ENCODE measurements at places on chromosomes 5 and 9.

DNA sequence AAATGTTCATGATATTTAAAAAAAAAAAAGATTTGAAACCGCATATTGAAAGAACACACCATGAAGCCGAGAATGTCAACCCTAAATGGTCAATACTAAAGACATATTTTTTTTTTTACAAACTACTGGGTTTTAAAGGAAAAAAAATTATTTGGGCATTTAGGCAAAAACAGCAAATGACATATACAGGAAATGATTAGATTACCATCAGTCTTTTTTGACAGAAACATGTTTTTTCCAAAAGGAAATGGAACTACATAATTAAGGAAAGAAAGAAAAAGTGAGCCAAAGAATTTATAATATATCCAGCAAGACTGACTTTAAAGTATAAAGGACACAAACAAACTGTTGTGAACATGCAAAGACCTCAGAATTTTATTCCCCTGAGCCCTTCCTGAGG lies 56.7 kb downstream of the RALGPS1 start:
- no peak for DNase-seq

DNA sequence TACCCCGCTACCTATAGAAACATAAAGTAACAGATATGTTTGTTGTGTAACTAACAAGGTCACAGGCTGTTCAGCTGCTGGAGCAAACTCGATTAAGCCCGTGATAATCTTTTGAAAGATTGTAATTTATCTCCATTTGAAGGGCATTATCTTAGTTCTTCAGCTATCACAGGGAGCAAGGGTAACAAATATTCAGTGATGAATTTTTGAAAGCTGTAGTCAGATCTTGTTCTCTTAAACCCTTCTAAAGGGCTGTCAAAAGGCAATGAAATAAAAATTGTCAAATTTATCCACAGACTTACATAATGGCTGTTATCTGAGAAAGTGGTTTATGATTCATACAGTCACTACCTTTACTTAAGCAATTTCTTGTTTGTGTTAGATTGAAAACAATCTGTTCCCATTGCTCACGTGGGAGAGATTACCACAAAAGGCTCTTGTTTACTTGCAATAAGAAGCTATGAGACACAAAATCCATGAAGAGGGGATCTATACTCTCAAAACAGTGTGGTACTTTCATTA lies 78.3 kb upstream of the ZNF608 start:
- no peak for DNase-seq

GRCh38 chr5:175305251-175305650 lies 138.7 kb downstream of the DRD1 start:
- DNase-seq, result no peak

DNA sequence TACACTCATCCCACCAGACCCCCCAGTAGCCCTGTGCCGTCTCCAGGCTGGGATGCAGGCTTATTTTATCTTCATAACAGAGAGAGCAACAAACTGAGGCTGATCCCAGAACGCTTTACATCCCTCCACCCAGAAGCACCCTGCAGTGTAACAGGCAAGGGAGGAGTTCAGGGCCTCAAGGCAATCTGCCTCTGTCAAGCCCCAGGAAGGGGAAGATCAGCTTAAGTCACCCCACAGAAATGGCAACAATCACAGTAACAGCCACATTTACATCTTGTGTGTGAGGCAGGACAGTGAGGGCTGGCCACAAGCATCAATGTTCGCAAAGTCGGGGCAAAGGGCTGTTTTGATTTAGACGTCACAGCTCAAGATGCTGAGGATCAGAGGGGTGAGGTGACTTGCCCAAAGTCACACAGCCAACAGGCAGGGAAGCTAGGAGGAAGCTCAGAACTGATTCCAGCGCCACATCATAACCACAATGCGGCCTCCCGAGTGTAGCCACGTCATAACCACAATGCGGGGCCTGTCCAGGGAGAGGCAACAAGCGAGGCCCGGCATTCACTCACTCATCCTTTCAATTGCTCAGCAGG lies 14.4 kb downstream of the STK10 start:
- DNase-seq, result peak; percentile 74

GRCh38 chr5:44868541-44868940 lies 59.8 kb downstream of the MRPS30 start:
- DNase-seq, result no peak

DNA sequence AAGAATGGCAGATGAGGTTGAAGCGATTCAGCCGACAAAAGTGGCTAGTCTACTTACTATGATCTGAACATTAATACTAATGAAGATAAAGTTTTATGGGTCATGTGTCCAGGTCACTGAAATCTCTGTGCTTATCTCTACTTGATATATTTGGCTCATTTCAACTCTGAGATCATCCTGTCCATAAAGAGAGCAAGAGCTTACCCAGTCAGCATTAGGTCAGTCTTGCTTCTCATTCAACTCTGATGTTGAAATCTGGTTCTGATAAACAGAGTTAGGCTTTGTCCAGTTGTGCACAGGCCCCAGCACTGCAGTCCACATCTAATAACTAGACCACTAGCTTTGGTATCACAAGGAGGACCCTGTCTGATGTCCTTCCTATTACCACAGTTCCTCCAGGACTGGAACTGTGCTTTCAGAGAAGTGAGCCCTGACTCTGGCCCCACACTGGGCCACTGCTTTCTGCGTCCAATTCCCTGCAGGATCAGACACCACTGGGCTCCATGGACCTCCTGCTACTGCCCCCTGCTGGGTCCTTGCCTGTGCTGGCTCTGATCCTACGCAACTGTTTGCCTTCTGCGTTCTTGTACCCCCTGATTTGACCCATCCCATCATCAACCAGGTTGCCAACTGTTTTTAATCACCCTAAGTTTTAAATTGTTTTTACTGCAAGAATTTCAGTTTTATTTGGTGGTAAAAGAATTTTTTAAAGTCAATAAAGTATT lies 23.7 kb upstream of the FAM120A start:
- no peak for DNase-seq

GRCh38 chr9:94111446-94111845 lies 27.2 kb downstream of the PTPDC1 start:
- no peak for DNase-seq

DNA sequence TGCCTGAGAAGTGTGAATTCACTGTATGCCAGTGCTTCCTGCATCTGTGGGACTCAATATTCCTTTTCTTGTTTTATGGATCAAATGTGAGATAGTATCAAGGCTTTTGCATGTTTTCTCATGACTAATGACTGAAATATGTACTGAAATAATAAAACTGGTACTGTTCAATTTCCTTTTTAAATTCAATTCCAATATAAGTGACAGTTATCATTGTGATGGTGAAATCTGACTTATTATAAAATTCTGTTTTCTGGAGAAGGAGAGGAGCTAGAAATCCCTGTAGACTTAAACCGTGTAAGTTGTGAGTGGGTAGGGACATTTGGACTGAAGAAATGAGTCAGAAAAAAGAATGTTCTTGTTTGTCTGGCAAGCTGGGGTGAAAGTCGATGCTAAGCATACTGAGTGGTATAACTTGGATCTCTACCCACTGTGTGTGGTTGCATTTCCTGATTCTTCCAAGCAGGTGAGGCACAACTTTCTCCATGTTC lies 245.2 kb downstream of the EFNA5 start:
- no peak for DNase-seq

DNA sequence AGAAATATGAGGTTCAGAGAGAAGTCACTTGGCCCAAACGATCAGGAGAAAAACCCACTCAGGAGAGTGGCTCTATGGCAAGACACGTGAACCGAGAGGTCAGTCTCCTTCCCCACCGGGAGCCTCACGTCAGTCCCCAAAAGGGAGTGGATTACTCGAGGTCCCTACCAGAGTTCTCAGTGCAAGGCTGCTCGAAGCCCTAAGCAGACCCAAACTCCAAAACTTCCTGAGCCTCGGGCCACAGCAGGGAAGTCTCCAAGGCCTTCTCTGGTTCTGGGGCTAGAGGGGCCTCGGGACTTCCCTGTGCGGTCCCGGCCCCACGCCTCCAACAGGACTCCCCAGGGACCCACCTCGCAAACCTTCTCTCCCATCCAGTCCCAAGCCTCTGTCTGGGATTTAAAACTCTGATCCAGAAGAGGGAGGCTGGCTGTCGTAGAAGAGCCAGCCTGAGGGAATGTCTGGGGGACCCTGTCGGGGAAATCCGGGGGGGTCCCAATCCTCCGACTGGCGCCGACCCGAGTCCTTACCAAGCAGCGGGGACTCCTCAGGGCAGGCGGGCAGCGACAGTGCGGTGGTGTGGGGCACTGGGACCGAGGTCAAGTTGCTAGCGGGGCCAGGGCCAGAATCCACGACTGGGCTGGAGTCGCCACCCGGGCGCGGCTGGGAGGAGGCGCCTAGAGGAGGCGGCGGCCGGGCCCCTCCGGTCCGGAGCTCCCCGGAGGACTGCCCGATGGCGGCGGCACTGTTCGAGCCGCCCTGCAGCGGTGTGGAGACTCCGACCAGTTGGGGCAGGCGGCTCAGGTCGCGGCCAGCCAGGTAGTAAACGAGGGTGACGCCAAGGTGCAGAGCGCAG lies 679 bp downstream of the B4GALT1 start:
- no peak for DNase-seq

DNA sequence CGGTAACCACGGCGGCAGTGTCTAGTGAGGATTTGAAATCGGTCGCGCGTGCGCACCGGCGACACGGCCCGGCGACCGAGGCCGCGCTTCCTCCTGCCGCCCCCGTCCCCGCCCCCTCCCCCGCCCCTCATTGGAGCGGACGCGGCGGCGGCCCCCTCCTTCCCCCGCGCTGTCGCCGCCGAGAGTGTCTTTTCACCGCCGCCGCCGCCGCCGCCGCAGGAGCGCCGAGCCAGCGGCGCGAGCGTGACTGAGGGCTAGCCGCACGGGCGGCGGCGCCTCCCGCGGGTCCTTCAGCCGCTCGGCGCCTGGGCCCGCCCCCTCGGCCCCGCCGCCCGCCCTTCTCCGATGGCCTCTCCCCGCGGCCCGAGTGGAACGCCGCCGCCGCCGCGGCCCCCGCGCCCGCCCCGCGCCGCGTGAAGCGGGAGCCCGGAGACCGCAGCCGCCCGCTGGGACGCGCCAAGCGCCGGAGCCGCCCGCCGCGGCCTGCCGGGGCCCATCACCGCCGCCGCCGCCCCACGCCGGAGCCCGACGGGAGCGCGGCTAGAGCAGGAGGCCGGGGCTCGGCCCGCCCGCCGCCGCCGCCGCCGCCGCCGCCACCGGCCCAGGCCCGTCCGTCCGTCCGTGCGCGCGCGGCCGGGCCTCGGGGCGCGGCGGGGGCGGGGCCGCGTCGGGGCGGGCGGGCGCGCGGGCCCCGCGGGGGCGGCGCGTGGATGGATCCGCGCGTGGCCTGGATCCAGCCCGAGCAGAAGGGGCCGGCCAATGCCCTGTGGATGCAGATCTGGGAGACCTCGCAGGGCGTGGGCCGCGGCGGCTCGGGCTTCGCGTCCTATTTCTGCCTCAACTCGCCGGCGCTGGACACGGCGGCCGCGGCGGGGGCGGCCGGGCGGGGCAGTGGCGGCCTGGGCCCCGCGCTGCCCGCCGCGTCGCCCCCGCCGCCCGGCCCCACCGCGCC lies at the start of gene TENT4A:
Gene TENT4A, plus strand, starts transcription at position 159 of the 952 bp plus-strand sequence. Its CDS starts 552 bp downstream, at position 711.
- DNase-seq, result no peak

DNA sequence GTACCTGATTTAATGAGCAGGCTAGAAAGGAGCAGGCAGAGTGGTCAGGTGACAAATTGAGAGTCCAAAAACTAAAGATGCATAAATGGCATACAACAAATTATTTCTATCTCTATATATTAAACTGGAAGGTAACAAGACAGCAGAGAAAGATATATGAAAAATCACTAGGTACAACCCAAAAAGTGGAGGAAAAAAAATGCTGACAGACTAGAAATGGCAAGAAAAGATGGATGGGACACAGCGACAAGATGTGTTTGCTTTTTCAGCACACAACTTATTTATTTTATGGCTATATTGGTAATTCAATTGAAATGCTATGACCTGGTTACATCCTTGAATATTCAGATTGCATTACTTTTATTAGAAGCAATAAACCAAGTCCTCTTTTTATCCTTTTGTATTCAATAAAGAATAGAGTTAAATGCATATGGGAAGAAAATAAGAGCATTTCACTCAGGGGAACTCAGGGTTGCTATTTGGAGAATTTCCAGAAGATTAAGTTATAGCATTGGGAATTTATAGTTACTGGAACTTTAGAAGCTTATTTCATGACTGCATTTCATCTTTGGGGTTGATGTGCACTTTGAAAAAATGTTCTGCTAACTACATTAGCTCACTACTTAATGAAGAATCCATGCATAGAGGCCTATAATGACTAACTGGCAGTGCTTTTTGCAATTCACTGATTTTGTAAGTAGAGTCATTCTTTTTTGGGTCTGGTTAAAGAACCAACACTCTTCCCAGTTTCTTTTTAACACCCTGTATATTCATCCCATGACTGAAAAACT lies 566.6 kb upstream of the TUSC1 start:
- no peak for DNase-seq

GRCh38 chr5:38423276-38424147 lies 132.9 kb downstream of the LIFR start:
- DNase-seq, result no peak

DNA sequence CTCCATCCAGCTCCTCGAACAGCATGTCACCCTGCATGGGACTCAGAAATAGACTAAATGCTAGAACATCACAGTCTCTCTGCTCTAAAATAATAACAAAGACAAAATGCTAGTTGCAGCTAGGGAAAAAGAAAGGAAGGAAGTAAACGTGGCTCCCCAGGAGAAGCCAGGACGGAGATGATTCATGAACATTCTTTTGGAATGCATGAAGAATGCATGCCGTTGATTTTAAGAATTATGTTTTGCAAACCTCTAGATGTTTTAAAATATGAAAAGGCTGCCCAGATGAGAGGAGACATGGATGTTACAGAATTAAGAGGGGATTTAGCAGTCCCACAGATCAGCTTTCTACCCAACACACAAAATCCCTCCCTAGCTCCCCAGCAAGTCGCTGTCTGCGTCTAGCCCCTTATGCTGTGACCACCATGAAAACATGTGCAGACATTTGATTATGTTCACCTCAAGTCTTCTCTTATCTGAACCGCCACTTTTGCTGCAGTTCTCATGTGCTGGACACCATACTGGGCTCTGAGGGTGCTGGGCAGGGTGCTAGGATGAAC lies 139.4 kb upstream of the LMX1B start:
- no peak for DNase-seq

GRCh38 chr9:111873901-111874300 lies 22.7 kb upstream of the UGCG start:
- DNase-seq, result no peak

DNA sequence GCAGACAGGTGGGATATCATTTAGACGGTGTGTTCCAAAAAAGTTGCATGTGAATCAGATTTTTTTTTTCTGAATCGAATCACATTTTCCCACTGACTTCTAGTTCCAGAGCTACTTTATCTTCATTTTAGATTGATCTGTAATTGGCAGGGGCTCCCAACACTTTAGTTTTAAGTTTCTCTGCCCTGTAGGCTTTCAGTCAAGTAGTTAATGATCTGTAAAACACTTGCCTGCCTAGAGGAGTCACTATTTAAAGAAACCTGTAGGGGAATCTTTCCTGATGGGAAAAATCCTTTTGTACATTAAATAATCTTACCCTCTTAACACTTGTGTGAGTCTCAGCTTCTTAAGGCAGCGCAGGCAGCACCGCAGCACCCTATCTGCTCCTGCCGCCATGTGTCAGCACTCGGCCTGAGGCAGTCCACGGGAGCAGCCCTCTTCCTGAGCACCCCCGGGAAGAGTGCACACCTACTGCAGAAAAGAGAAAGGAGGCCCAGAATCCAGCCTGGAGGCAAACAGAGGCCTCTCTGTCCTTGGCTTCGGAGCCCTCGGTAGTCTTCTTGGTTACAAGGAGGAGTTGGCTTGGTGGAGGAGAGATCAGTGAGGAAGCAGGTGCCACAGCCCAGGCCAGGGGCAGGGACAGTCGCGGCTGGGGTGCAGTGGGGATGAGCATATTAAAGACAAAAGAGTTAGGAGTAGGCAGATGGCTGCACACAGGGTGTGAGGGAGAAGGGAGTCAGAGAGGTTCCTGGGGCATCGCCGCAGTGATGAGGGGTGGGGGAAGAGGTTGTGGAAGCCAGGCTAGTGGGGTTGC lies 209.3 kb downstream of the GAPVD1 start:
- no peak for DNase-seq

GRCh38 chr9:78986446-78986845 lies 585.3 kb upstream of the TLE4 start:
- no peak for DNase-seq
